ENCODE measurements at places on chromosomes 6 and 20. TPM values are rescaled to one million over a fixed set of nuclear protein-coding genes. Genes with fewer than 3 reads are reported as not detected.

- DNase-seq: peak; percentile 55
These were observed 17.3 kb upstream of the MATN4 start for GRCh38 chr20:45325371-45325770.

GRCh38 chr20:1391640-1392442, 1.0 kb downstream of the FKBP1A start:
- no peak for DNase-seq

Gene TMC2
- not detected for total RNA-seq

Gene CEP85L
- 18.9 TPM for total RNA-seq

Gene DNAH8
- total RNA-seq: not detected

Measured in psoas muscle (tissue), 8 donors.